Activated CD8-positive, alpha-beta memory T cell treated with anti-CD3 and anti-CD28 coated beads for 24 hours (primary cell): ENCODE measurements at places on chromosomes 1 and 21.

DNA sequence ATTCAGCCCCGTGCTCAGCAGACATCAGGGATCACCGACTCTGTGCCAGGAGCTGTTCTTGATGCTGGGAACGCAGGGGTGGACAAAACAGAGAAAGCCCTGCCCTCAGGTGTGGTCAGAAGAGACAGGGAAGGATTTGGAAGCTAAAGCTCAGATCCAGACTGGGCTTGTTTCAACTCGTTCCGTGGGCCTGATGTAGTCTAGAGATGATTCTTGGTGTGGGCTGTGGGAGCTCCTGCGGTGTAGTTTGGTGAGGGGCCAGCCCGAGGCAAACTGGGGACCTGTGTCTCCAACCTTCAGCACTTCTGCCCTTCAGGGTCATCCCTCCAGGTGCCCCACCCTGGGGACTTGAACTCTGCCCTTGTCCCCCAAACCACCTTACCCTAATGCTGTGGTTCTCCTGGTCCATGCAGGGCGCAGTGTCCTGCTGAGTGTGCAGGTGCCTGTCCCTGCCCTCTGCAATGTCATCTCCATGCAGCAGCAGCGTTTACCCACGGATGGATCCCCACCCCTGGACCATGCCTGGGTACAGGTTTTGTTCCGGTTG is 17.3 kb upstream of the ABCG1 start:
- peak; percentile 55 for DNase-seq

DNA sequence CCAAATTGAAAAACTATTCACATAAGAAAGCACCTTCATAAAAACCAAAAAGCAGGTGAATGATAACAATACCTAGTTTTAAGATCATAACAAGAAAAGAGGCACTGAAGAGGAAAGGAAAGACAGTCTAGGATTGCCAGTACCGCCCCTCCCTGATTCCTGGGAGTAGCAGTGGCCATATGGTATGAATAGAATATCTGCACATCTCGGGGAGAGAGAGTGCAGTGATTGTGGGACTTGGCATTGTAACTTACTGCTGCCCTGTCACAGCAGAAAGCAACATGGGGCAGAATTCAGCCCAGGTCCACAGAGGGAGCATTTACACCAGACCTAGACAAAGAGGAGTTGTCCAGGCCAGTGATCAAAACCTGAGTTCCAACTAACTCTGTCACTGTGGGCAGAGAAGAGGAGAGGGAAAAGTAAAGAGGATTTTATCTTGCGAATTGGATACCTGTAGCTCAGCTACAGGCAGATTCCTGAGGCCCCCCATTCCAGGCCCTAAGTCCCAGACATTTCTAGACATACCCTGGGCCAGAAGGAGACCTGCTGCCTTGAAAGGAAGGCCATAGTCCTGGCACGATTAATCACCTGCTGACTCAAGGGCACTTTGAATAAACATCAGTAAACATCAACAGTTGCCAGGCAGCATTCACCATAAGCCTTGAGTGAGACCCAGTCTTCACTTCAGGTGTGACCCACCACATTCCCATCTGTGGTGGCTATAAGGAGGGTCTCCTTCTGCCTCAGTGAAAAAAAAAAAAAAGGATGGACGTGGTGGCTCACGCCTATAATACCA is 397.5 kb downstream of the TGFB2 start:
- no peak for DNase-seq

DNA sequence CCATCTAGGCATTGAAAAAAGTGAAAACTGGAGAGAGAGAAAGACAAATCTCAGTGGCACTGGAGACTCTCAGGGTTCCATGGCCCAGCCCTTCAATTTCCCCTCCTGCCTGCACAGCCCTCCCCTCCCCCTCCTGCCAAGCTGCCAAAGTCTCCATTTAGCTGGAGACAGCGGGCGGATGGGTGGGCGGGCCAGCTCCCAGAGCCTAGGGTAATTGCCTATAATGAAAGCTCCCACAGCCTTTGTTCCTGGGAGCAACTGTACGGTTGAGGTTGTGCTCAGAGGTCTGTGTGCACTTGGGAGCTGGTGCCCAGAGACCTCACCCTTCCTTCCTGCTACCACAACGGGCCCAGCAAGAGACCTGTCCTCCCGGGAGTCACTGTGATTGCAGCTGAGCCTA is 89.6 kb downstream of the NAV1 start:
- DNase-seq, result no peak

- peak; percentile 70 for DNase-seq
These were observed 85.1 kb downstream of the KCNN3 start for GRCh38 chr1:154784924-154785531.

DNA sequence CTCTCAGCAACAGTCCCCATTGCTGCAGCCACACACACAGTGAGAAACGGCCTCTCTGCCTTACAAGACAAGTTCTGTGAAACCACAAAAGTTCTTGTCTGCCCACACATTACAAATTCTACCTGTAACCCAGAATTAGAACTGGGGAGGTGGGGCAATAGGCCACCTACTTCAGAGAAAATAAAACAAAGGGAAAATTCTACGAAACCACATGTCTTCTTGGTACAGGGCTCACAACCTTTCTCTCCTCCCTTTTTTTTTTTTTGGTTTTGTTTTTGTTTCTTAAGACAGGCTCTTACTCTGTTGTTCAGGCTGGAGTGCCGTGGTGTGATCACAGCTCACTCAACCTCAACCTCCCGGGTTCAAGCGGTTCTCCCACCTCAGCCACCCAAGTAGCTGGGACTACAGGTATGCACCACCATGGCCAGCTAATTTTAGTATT is 30.2 kb downstream of the LPAR3 start:
- DNase-seq, result no peak

- DNase-seq, result no peak
These were observed 4.6 kb upstream of the PRDM16 start for GRCh38 chr1:3064296-3064850.

DNA sequence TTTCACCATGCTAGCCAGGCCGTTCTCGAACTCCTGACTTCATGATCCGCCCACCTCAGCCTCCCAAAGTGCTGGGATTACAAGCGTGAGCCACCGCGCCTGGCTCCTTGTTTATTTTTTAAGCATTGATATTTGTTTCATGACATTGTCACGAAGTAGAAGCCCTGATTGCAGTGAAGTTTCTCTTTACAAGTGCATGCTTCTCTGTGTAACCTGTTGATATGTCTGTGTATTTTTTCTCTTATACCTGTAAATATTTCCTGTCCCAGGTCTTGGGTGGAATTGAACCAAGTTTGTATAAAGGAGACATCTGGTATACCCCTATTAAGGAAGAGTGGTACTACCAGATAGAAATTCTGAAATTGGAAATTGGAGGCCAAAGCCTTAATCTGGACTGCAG is 73.5 kb upstream of the FAM3B start:
- no peak for DNase-seq

DNA sequence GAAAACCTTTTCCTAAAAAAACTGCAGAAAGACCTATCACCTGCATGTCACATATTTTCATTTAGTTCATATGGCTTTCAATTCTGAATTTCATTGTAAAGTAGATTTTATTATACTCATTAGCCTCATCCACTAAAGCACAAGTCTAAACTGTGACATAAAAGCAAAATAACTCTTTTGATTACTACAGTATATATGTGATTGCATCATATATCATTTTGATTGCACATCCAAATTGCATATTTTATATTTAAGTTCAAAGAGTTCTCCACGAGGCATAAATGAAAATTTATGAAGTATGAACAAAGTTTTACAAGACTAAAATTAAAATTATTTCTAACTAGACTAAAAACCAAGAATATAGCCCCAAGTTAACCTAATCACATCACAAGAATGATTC is 19.3 kb downstream of the PALMD start:
- no peak for DNase-seq
